HL-60 (cell line): ENCODE measurements at places on chromosomes 6 and 20.

GRCh38 chr6:164109770-164110140 is 695.2 kb downstream of the QKI start:
- peak; percentile 4 for DNase-seq

DNA sequence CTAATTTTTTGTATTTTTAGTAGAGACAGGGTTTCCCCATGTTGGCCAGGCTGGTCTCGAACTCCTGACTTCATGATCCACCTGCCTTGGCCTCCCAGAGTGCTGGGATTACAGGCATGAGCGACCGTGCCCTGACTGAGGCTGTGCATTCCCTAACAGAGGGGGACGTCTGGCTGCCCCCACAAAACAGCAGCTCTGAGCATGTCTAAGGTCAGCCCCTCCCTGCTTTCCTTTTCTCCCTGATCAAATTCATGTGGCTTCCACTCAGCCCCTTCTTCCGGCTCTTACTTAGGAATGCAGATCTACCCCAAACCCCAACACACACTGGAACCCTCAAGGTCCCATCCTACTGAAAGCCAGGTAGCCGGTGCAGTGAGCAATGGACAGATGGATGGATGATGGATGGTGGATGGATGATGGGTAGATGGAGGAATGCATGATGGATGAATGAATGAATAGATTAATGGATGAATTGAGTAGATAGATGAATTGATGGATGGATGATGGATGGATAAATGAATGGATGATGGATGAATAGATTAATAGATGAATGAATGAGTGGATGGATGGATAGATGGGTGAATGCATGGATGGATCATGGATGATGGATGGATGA is 91.5 kb upstream of the BHLHE23 start:
- DNase-seq = no peak

- peak; percentile 97 for DNase-seq
Measured at GRCh38 chr20:46004889-46005473, 3.7 kb upstream of the MMP9 start.

DNA sequence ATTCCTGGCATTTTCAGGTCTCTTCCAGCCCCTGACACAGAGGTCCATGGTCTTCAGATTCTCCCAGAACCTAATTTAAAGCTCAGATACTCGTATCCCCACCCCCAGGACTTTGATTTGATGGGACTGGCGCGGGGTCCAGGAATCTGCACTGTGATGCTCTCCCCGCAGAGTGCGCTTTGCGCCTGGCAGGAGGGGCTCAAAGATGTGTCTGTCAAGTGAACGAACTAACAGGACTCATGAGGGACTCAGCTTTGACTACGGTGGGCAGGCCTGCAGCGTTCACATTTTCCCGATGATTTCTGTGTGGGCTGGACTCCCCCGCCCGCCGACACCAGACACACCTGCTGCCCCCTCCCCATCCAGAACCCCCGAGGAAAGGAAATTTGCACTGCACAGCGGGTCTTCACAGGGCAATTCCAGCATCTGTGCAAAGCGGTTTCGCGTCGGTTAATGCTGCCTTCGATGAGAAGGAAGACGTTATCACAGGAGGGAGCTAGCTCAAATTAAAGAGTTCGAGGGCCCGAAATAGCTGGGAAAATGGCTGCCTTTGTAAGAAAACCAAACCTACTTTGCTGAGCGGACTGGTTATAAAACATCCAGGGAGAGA is 90.2 kb downstream of the ZDHHC14 start:
- no peak for DNase-seq

- no peak for DNase-seq
Measured at GRCh38 chr6:113649880-113650609, 207.1 kb upstream of the MARCKS start.

DNA sequence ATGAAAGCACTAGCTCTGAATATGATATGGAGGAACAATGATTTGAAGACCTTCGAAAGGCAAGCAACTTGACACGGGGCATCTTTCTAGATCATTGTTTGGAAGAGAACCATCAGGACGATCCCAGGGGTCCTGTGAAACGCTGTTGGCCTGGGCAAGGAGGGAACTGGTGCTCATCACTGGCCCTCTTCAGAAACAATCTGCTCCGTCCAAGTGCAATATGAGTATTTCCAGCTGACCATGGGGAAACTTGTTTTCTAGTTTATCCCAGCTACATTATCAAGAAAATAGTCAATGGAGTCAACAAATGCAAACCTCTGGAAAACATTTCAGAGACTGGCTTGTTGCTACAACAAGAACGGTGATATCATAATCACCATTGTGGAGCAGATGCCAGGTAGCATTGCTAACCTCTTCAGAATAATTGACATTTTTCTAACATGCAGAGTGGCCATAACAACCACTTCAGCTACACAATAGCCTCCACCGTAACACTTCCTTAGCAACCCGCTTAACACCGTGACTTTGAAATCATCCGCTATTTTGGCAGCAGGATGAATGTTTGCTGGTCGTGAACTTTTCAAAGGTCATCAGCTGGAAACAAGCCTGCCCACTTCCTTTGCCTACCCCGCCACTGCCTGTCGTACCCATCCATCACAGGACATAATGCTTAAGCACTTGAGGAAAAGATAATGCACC is 112.0 kb upstream of the PDE10A start:
- no peak for DNase-seq

- DNase-seq = no peak
Measured at GRCh38 chr6:41655646-41656001, 17.4 kb downstream of the MDFI start.

DNA sequence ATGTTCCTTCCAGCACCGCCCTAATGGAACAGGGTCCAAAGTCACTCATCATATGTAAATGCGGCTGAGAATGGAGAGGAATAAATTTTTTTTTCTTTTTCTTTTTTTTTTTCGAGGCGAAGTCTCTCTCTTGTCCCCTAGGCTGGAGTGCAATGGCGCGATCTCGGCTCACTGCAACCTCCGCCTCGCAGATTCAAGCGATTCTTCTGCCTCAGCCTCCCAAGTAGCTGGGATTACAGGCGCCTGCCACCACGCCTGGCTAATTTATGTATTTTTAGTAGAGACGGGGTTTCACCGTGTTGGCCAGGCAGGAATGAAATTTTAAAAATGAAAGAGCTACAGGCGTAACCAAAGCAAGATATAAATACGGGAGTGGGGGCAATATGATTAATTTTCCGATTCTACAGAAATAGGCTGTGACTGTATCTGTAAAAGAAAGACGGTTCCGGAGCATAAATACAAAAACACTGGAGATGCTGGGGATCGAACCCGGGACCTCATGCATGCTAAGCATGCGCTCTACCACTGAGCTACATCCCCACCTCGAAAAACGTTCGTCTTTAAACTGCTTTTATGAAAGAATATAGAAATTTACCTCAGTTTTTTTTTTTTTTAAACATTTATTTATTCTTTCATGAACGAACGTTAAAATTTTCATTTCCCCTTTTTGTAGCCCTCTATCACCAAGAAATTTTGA is 132.2 kb downstream of the GPX5 start:
- DNase-seq = peak; percentile 52

GRCh38 chr6:31752739-31753319 is 9.6 kb upstream of the SAPCD1 start:
- DNase-seq = no peak

DNA sequence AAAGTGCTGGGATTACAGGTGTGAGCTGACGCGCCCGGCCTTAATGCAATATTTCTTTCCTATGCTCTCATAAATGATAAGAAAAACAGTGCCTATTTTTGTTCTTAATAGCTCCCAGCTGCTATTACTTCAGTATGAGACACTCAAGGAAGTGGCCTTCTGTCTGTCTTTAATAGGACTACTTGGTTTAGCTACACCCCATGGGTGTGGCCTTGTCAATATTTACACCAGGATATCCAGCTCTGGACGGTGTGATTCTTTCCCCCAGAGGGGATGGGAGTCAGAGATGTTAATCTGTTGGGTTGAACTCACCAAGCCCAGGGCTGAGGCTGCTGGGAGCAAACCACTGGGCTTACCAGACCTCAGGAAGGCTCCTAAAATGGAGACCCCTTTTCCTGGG is 134.2 kb downstream of the CEP57L1 start:
- DNase-seq = no peak

DNA sequence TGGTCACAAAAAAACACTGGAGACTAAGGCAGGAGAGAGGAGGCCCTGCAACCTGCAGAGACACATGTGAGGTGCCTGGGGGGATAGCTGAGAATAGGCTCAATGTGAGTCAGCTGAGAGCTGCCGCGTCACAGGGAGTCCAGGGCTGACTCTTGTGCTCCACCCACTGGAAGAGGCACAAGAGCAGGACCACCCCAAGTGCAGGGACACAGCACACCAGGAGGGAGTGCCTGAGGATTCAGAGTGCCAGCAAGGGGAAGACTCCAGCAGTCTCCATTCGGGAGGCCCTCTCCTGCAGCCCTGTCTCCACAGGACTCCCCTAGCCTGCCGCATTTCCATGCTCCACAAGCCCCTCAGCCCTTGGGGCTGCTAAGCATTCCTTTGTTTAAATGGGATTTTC is 105.5 kb downstream of the HUS1B start:
- DNase-seq = no peak

GRCh38 chr6:22470454-22471131 is 98.8 kb upstream of the HDGFL1 start:
- no peak for DNase-seq

- no peak for DNase-seq
Measured at GRCh38 chr6:1325461-1326309, 13.8 kb downstream of the FOXQ1 start.

- no peak for DNase-seq
Measured at GRCh38 chr6:107841275-107841670, 17.2 kb upstream of the SCML4 start.

GRCh38 chr6:155274533-155274932 is 10.7 kb downstream of the CLDN20 start:
- DNase-seq = no peak

DNA sequence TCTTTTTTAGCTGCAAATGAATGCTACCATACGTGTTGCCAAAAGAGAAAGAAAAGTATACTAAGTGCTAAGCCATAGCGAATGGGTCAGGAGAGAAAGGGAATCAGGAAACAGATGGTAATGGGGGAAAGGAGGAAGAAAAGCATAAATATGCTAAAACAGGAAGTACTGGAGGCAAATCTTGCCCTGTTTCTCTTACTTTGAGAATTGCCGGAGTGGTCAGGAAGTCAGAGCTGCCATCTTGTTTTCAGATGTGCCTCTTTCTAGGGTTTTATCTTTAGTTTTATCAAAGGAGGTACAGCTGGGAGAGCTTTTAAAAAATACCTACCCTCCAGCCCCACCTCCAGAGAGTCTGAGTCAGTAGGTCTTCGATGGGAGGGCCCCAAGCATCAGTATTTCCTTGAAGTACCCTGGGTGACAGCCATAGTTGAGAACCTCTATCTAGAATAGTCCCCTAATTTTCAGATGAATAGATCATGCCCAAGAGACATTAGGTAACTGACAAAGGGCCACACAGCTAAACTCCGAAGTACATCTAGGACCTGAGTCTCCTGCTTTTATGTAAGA is 193.3 kb downstream of the CLIC5 start:
- no peak for DNase-seq

GRCh38 chr6:98797217-98797994 is 37.0 kb upstream of the POU3F2 start:
- no peak for DNase-seq

DNA sequence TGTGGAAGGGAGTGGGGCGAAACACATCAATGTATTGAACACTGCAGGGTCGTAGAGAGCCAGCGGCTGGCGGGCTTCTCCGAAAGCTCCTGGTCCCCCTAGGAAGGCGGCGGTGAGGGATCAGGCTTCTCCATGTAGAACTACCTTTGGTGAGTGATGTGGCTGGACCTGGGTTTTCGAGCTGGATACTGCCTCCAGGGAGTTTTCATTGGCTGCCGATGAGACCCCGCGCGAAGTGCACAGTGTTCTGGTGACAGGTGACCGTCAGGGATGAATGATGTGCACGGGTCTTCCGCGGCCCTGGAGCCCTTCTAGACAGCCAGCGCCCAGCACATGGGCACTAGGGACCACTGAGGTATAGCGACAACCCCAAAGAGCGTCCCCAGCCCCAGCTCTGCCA is 16.4 kb downstream of the ABT1 start:
- no peak for DNase-seq

DNA sequence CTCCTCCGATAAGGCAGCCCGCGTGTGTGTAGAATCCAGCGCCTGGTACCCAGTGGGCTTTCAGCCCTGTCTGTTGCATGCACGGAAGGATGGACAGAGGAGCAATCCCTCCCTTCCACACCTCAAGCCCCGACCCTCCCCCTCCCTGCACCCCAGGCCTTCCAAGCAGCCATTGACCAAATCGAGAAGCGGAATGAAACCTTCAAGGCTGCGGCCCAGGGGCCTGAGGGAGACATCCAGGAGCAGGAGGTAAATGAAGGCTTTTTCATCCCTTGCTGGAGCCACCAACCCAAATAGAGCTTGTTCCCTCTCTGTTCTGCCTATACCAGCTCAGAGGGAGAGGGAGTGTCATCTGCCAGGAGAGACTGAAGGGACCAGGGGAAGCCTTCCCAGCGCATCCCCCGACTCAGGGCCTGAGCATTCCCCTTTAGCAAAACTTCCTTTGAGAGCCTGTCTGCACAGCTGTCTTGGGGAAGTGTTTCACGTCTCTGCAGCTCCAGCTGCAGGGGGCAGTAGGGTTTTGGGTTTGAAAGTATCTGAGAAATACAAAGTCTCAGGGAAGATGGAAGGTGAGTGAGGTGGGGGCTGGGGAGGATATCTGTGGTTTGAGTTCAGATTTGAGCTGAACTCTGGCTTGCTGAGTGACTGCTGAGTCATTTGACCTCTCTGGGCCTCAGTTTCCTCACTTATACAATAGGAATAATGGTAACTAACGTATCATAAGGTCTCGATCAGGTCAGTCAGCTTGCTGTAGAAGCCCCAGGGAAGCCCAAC is 16.1 kb downstream of the FGD2 start:
- peak; percentile 68 for DNase-seq

- DNase-seq = no peak
Measured at GRCh38 chr6:71349976-71350615, 61.5 kb downstream of the OGFRL1 start.

DNA sequence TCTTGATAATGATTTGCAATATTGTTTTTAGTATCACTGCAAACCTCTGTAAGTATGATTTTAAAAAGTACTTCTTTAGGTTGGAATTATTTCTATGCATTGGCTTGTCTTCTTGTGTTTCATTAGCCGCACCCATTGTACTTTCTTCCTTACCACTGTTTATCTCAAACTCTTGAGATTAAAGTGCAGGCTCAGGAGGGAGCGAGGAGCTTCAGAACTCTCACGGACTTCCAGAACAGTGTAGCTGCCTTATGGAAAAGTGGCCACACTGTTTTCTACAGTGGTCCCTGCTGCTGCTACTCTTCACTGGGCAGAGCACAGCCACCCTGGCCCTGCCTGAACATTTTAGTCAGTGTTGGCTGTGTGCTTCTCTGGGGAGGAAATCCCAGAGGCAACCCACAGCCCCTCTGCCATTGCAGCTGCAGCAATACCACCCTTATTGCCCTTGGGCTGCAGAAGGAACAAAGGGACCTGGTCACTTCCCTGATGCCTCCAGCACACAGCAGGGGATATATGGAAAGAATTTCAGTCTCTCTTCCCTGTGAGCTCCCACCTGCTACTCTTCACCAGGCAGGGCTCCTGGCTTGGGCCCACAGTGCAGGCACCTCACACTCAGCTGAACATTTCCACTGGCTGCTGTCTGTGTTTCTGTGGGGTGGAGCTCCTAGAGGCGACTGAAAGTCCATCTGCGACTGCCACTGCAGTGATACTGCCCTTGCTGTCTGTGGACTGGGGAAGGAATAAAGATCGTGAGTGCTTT is 91.7 kb upstream of the MAP3K4 start:
- DNase-seq = no peak

- no peak for DNase-seq
Measured at GRCh38 chr6:142802124-142802523, 142.9 kb downstream of the HIVEP2 start.
